ENCODE measurements at places on chromosomes 4 and X.

- no peak for DNase-seq
Measured at GRCh38 chr4:107027379-107027778, 8.7 kb downstream of the DKK2 start.

DNA sequence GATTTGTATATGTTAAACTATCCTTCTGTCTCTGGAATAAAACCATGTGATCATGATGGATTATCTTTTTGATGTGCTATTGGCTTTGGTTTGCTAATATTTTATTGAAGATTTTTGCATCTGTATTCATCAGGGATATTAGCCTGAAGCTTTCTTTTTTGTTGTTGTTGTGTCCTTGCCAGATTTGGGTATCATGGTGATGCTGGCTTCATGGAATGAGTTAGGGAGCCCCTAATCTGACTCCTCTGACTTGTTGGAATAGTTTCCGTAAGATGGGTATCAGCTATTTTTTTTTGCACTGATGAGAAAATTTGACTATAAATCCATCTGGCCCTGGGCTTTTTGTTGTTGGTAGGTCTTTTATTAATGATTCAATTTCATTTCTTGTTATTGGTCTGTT lies 45.7 kb downstream of the ATP10D start:
- no peak for DNase-seq

DNA sequence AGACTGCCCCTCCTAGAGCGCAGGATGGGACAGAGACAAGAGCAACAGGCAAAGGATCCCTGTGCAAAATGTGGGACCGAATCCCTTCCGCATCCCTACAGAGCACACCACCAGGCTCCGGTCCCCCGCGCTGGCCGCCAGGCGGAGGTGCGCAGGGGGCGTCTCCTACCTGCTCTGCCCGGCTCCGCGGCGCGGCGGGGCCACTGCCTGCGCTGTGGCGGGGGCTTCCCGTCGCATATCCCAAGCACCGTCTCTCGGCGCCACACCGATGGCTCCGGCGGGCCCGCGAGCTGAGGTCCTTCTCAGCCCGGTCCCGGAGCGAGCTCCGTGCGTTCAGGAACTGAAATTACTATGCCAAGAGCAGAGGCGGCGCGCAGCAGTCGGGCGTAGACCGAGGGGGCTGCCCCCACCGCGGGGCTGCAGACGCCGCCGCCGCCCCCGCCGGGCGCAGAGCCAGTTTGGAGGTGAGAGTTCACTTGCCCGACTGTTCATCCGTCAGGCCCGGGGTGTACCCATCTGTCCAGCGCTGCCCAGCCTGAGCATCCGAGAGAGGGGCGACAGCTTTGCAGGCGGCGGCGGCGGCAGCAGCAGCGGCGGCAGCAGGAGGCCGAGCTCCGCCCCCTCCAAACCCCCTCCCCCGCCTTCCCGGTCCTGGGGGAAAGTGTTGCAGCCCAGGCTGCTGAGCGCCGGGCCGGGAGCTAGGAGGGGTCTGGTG lies at the start of gene GPRIN3:
GPRIN3 (minus strand) TSS at position 355 of the 715 bp plus-strand sequence. CDS start 57,690 bp downstream, outside the sequence.
- DNase-seq, result peak; percentile 90

GRCh38 chrX:24063488-24063887 lies 8.7 kb downstream of the EIF2S3 start:
- no peak for DNase-seq

GRCh38 chr4:11420327-11420726 lies 8.4 kb downstream of the HS3ST1 start:
- no peak for DNase-seq

DNA sequence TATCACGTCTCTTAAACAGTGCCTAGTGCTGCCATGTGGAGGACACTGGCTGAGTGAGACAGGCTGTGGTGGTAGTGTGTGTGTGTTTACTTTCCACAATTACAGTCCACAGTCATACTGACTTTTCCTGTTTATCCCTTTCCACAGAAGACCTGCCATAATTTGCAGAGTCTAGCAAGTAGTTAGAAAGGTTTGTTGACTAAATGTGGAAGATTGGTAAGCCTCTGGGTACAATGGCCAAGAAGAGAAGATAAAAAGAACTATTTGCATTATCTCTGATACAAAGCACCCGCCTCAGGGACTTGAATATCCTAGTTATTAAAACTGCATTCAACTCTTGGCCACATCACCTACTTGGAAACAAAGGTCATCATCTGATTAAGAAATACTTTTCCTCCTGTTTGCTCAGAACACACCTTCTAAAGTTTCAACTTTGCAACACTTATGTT lies 89.1 kb downstream of the FAM13A start:
- DNase-seq, result no peak

GRCh38 chrX:2351999-2352995 lies 148.5 kb downstream of the DHRSX start:
- no peak for DNase-seq

DNA sequence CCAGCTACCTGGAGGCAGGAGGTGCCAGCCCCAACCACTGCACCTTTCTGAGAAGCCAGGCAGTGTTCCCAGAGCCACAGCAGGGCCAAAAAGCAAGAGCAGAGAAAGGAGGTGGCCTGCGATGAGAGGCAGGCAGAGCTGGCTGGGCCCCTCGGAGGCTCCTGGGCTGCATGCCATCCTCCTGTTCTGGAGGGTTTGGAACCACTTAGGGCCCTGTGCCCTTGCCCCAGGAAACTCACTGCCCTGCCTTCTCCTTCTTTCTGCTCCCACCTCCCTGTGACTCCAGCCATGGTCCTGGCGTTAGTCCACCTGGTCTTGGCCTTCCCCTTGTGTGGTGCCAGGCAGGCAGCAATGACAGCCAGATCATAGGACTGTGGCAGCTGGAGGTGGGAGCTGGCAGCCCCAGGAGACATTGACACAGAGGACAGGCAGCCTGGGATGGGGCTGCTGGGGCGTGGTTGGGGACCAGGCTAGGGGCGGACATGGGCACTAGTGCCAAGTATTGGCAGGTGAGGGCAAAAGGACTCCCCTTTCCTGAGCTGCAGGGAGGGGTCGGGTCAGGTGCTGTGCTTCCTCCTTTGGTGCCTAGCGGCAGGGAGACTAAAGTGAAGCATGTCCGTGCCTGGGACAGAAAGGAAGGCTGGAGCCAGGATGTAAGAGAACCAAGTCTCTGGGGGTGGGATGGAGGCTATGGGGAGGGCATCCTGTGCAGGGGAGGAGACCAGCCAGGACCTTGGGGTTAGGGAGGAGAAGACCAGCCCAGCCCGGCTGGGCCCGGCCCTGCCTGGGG lies 1.4 kb downstream of the APLN start:
- DNase-seq, result peak; percentile 87

DNA sequence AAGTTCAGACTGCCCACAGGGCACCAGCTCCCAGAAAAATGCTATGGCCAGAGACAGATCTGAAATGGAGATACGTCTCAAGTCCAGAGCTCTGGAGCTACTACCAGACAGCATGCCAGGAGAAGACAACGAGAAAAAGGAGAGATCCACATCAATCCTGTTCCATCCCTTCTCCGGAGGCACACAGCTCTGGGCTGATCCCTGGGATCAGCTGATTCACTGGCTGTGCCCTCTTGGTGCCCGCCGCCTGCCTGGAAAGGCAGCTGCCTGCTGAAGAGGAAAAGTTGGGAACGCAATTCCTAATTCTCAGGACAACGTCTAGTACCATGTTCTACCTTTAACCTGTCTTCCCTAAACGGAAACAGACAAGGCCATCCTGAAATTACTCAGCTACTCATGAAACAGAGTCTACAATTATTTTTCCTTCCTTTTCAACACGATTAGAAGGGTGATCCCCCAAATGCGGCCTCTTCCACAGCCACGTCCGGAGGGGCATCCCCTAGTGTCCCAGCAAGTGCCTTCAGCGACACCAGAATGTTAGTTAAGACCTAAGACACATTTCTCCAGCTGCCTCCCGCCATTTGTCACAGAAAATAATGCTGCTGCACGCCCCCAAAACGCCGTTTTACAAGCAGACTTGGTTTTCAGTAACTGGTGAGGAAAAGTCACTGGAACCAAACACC lies 2.4 kb downstream of the ZFYVE28 start:
- DNase-seq, result no peak

DNA sequence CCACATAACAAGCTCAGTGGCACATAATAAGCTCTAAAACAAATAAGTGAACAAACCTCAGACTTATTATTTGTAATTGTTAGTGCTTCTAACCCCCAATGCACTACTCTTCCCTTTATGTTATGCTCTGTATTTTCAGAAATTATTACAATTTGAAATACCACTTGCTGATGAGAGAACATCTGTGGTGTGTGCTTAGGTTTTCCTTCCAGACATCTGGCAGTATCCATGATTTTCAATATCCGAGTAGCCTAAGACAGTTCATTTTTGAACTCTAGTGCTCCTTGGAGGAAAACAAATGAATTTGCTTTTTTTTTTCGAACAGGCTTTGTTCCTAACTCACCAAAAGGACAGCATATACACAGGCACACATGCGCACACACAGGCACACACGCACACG lies 278.7 kb upstream of the CLNK start:
- DNase-seq, result no peak

GRCh38 chrX:17656556-17656955 lies 80.7 kb upstream of the SCML1 start:
- DNase-seq, result no peak

- DNase-seq, result no peak
Measured at GRCh38 chr4:166324321-166324720, 451.3 kb downstream of the TLL1 start.

- DNase-seq, result no peak
Measured at GRCh38 chr4:10743357-10743756, 58.8 kb upstream of the CLNK start.

GRCh38 chr4:76238236-76238635 lies 13.3 kb upstream of the FAM47E start:
- no peak for DNase-seq

DNA sequence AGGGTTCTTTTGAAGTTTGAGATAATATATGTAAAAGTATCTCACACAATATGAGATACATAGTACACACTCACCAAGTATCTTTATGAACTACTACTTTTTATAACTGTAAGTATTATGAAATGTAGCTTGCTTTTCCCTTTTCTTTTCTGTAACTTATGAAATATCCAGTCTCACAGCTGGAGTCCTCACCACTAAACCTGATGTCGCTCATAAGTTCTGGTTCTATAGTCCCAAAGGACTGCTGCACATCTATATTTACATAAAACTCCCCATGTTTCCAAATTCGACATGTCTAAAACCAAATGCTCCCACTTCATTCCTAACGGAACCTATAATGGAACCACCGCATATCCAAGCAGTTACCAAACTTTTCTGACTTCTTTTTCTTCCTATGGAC lies 186.5 kb upstream of the SLC7A11 start:
- DNase-seq, result no peak

GRCh38 chr4:165986956-165987698 lies 114.1 kb downstream of the TLL1 start:
- DNase-seq, result no peak

GRCh38 chr4:56703378-56703777 lies 22.3 kb upstream of the HOPX start:
- DNase-seq, result no peak

GRCh38 chrX:136318895-136319597 lies 18.3 kb downstream of the ADGRG4 start:
- no peak for DNase-seq

DNA sequence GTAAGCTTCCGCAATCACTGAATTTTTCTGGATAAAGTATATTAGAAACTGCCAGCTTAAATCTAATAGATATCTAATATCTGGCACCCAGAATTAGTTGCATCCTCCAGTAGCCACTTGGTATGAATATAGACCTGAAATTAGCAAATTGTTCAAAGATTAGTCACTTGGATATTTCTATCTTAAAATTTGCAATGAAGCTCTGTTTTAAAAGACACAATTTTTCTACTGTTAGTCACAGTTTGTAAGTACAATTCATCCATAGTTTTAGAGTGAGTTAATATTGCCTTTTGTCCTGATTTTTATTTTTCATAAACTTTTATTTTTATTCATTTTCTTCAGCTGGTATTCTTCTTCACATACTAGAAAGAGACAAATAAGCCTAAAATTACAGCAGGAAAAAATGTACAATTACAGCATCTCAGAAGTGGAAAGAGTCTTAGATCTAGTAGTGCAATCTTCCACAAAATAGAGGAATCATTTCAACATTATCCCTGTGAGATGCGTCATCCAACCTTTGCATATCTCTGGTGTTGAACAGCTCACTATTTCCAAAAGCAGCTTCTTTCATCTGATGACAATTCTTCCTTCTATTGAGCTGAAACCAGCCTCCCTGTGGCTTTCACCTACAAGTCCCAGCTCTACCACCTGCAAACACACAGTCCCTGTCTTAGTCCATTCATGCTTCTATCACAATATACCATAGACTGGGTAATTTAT lies 190.0 kb upstream of the AR start:
- DNase-seq, result no peak

- DNase-seq, result no peak
Measured at GRCh38 chr4:76072760-76073159, 1.7 kb upstream of the ART3 start.

GRCh38 chr4:94214703-94215319 lies 7.1 kb downstream of the SMARCAD1 start:
- DNase-seq, result no peak

DNA sequence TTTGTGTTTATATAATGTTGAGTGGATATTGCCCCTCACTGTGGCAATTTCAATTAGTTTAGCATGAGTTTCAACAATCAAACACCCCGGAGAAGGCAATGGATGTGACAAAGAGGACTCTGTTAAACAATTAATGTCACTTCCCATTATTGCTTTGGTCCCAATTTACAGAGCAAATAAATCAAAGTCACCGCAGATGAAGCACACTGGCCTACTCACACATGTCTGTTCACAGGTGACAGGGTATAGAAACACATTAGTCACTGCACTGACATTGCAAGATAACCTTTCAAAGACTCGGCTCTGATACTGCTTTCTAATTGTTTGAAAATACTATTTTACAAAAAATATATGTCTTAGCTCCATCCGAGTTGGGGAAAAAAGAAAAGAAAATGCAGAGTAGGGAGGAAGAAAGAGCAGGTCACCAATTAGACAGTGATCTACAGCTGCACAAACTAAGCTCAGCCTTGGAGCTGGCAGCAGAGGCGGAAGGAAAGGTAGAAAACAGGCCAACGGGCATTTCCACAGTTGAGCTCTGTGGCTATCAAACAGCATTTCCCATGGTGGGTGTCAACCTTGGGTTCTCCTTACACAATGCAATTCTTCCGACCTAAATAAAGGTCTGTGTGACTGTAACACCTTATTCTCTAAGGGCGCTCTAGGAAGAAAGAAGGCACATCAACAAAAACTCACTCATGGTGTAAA lies 53.9 kb downstream of the PPARGC1A start:
- DNase-seq, result no peak

- no peak for DNase-seq
Measured at GRCh38 chr4:80619070-80619674, 283.6 kb downstream of the CFAP299 start.

DNA sequence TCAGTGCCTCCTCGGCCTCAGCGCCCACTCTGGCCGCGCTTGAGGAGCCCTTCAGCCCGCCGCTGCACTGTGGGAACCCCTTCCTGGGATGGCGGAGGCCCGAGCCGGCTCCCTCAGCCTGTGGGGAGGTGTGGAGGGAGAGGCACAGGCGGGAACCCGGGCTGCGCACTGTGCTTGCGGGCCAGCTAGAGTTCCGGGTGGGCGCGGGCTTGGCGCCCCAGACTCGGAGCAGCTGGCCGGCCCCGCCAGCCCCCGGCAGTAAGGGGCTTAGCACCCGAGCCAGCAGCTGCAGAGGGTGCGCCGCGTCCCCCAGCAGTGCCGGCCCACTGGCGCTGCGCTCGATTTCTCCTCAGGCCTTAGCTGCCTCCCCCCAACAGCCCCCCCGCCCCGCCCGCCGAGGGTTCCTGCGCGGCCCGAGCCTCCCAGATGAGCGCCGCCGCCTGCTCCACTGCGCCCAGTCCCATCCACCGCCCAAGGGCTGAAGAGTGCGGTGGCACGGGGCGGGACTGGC lies 1137.0 kb downstream of the PCDH18 start:
- DNase-seq, result no peak

GRCh38 chr4:120865985-120866384 lies 56.5 kb downstream of the PRDM5 start:
- DNase-seq, result no peak

GRCh38 chr4:86564795-86565194 lies 29.3 kb upstream of the PTPN13 start:
- no peak for DNase-seq
